ENCODE measurements at places on chromosomes 13 and 19.

- no peak for DNase-seq
Observed at GRCh38 chr13:53885997-53886396, 857.4 kb downstream of the OLFM4 start.

DNA sequence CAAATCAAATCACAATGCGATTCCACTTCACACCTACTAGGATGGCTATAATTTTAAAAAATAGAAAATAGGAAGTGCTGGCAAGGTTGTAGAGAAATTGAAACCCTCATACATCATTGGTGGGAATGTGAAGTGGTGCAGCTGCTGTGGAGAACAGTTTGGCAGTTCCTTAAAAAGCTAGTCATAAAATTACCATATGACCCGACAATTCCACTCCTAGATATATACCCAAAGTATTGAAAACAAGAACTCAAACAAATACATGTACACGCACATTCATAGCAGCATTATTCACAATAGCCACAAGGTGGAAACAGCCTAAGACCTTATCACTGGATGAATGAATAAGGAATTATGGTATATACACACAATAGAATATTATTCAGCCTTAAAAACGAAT, 12.0 kb downstream of the HMGB1 start:
- no peak for DNase-seq

DNA sequence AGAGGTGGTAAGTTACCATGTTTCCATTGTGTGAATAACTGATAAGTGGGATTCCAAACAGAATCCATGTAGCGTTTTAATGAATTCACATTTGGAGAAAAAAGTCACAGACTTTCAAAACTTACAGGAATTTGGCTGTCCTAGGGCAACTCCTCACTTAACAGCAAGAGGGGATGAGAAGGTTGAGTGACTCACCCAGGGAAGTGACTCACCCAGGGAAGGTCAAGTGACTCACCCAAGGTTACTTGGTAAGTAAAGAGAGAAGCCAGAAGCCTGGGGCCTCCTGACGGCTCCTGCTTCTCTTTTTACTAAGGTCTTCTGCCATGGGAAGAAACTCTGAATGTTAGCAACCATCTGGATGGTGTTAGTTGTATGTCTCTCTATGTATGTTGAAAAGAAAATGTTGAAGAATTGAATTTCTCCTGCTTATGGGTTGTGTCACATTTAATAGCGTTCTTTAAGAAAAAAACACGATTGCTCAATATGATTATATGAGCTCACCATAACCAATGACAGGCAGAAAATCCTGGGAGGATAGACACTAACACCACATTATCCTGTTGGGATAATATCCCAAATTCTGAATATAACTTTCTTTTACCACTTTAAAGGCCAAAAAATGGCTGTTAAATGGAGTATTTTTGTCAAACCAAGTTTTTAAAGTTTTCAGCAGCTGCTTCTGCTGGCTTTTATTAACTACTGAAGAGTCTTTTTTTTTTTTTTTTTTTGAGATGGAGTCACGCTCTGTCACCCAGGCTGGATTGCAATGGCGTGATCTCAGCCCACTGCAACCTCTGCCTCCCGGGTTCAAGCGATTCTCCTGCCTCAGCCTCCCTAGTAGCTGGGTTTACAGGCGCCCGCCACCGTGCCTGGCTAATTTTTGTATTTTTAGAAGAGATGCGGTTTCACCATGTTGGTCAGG, 195.6 kb downstream of the GGACT start:
- DNase-seq, result peak; percentile 99

DNA sequence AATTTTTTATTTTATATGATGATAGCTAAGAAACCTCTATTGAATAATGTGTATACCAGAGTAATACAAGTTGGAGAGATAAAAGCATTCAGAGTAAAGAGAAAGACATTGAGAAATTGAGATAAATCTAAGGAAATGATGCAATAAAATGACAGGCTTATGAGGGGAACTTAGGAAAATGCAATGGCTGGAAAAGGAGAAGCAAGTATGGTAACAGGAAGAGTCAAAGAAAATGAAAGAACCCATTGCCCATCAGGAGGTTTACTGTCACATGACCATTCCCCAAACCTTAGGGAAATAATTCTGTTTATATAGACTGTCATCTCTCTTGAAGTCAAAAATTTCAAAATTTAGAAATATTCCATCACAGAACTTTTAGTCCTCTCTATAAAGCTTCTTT, 808.0 kb upstream of the PRR20A start:
- no peak for DNase-seq

DNA sequence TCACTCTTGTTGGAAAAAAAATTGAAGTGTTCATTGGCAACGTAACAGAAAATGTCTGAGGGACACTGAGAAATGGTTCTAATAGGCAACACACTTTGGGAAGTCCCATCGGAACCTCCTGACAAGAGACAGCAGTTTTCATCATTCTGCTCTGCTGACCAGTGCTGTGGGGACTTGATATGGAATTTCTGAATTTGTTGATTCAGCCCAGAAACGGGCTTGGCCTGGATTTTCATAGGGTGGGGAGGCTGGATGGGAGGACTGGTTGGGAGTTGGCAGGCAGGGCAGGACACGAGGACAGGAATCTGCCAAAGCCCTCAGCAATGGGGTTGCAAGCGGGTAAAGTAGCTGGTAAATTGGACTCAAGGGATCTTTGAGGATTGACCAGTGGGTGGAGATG, 96.5 kb downstream of the DCT start:
- no peak for DNase-seq

DNA sequence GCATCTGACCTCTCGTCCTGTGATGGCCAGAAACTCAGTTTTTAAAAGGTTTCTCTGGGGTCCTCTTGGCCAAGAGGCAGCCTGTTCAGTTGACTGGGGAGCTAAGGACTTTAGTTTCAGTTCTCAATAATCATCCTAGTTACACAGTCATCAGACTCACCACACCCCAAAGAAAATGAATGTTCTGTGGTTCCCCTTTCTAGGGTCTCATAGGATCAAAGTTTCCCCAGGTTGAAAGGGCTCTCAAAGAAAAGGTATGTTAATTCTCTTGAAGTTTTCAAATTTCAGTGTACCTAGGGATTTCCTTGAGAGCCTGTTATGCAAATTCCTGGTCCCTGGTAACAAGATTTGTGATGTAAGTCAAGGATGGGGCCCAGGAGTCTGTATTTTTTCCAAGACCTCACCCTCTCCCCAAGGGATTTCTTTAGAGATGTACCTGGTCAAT, 94.9 kb downstream of the FAM216B start:
- no peak for DNase-seq

DNA sequence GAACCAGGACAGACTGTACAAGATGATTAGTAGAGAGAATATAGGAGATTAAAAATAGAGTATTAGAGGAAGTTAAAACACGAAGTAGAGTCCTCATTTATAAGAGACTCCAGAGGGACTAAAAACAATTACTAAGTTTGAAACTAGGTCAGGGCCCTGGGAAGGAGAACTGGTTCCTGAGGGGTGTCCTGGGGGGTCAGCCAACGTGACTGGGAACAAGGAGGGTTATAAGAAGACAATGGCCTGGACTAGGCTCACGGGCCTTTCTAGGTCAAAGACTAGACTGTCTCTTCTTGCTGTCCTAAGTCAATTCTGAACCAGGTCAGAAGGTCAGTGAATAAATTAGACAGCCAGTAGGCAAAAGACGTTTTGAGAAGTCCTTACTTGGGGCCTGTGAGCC, 165.3 kb downstream of the IER2 start:
- DNase-seq, result no peak

DNA sequence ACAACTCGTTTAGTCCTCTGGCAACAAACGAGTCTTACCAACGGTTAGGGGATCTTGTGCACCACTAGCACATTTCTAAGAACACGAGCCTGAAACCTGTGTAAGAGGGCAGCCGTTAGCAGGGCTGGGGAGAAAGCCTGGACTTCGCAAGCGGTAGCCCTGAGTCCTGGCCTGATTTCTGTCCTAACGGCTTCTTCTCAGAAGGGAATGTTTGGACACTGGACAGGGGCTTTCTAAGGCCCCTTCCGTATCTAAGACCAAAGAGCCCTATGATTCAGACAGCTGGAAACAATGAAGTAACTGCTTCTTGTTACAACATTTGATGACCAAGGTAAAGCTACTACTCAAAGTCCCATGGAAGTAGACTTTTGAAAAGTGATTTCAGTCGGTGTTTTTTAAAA, 2.2 kb downstream of the ANKRD10 start:
- DNase-seq, result peak; percentile 21

DNA sequence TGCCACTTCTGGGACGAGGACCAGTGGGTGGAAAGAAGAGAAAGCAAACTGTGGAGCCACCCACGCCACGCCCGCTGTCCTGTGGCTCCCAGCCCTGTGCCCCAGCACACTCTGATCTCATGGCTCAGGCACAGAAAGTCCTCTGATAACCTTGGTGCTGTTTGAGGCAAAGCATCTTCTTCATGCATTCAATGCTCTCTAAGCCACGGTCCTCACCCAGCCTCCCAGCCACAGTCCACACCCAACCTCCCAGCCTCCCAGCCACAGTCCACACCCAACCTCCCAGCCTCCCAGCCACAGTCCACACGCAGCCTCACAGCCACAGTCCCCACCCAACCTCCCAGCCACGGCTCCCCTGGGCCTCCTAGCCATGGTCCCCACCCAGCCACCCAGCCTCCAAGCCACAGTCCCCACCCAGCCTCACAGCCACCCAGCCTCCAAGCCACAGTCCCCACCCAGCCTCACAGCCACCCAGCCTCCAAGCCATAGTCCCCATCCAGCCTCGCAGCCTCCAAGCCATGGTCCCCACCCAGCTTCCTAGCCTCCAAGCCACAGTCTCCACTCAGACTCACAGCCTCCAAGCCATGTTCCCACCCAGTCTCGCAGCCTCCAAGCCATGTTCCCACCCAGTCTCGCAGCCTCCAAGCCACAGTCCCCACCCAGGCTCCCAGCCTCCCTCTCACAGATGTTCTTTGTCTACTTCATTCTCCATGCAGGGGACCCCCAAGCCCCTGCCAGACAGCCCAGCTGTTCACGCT, 74.9 kb downstream of the SOX1 start:
- DNase-seq, result no peak

DNA sequence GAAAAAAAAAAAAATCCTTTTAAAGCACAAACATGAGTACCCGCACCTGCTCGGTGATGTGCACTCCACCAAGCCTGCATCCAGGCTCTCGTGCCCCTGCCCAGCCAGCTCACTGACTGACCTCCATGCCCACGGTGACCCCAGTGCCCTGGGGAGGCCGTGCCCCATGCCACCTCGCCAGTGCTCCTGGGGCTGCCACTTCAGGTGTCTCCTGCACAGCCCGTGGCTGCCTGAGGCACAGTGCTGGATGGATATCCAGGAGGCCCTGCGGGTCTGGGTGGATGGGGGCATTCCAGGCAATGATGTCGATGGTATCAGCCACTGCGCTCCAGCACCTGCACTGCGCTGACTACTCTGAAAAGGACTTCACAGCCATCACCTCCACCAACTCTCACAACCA, 9.0 kb downstream of the PPP6R1 start:
- DNase-seq, result no peak

DNA sequence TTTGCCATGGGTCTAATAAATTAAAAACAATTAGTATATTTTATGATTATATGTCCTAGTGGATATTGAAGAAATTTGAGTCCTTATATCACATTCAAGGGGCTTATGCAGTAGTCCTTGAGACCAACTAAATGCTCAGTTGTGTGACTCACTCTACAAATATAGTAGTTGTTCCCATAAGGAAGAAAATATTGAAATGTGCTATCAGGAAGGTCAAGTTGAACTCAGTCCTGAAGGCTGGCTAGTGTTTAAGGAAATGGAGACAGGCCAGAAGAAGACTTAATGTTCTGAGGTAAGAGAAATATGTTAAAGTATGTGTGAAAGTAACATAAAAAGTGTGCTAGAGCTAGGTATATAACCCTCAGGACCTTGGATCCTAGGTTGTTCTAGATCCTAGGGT, 766.1 kb upstream of the GPC6 start:
- DNase-seq, result no peak

- peak; percentile 77 for DNase-seq
Observed at GRCh38 chr19:873084-873483, 13.6 kb downstream of the CFD start.

DNA sequence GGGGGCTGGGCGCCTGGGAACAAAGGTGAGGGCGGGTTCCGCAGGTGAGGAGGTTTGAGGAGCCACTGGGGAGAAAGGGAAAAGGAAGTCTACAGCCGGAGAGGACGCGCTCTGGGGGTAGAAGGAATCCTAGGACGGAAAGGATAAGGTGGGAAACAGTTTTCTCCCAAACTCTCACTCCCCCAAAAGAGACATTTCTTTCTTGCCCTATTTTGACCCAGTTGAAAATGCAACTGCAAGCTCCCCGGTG, 651 bp upstream of the POLR1D start:
- peak; percentile 18 for DNase-seq

- no peak for DNase-seq
Observed at GRCh38 chr19:49120325-49120683, 960 bp downstream of the PPFIA3 start.
